ENCODE measurements at places on chromosomes 11 and 22.

DNA sequence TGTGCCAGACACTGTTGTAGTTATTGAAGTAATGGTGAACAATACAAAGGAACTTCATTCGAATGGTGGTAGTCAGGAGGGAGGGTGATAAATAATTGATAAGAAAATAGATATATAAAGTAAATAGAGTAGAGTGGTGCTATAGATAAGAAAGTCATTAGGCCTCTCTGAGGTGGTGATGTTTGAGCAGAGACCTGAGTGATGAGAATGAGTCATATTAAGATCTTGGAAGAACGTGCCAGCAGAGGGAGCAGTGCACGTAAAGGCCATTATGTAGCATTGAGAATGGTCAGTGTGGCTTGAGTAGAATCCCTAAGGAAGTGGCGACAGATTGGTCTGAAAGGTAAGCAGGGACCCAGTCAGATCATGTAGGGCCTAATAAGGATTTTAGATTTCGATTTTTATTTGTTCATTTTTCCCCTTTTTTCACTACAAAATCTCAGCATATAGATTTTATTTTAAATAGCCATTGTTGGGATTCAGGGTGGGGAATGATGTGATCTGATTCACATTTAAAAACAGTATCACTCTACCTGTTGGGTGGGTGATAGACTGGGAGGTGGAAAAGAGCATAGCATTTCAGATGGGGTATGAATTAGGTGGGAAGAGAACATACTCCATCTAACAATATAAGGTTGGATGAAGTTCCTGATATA lies 44.7 kb downstream of the CCDC90B start:
- DNase-seq: peak; percentile 69

GRCh38 chr22:19940536-19941364 lies 822 bp upstream of the COMT start:
- DNase-seq: no peak

GRCh38 chr22:47174671-47175112 lies 412.2 kb downstream of the TBC1D22A start:
- DNase-seq: no peak

GRCh38 chr11:23404225-23405160 lies 544.2 kb upstream of the CCDC179 start:
- DNase-seq: no peak

DNA sequence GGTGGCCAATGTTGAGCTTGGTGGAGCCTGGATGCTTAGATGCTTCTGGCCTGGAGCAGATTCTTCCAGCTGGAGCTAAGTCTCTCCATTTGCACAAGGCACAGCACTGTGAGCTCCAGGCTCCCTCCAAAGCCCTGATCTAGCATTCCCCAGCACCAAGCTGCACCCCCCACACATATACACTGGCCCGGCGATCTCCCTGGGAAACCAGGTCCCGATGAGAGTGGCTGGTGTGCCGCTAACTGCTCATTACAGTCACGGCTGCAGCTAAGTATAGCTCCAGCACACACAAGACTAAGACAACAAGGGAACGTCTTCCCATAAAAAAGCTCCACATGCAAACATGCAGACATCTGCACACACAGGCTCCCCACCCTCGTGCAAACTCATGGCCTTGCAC lies 17.6 kb downstream of the KCNC1 start:
- no peak for DNase-seq

DNA sequence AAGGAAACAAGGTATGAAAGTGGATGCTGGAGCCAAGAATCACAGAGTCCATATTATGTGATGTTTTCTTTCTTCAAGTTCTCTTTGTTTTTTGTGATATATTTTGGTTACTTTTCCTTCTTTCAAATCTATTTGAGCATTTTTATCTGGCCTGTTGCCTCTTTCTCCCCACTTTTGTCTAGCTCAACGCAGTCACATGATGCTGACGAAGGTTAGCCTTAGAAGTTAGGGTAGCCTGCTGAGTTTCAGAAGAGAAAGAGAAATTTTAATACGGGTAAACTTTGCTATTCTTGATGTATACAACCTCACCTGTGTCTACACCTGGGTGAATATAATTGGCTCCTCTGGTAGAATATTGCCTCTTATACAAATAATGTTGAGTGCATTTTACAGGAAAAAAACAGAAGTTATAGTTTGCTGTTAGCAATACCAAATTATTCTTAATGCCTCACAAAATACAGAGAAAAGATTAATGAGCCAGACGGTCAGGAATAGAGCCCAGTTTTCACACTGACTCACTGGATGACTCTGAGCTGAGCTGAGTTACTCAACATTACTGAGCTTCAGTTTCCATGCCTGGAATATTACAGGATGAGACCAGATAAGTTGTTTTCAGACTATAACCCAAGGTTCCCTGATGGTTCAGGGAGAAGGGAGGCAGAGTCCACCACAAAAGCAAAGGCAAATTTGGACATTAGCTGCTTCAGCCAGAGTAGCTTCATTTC lies 161.6 kb upstream of the BDNF start:
- DNase-seq: no peak

GRCh38 chr11:121626980-121627379 lies 174.2 kb upstream of the SORL1-AS1 start:
- no peak for DNase-seq

DNA sequence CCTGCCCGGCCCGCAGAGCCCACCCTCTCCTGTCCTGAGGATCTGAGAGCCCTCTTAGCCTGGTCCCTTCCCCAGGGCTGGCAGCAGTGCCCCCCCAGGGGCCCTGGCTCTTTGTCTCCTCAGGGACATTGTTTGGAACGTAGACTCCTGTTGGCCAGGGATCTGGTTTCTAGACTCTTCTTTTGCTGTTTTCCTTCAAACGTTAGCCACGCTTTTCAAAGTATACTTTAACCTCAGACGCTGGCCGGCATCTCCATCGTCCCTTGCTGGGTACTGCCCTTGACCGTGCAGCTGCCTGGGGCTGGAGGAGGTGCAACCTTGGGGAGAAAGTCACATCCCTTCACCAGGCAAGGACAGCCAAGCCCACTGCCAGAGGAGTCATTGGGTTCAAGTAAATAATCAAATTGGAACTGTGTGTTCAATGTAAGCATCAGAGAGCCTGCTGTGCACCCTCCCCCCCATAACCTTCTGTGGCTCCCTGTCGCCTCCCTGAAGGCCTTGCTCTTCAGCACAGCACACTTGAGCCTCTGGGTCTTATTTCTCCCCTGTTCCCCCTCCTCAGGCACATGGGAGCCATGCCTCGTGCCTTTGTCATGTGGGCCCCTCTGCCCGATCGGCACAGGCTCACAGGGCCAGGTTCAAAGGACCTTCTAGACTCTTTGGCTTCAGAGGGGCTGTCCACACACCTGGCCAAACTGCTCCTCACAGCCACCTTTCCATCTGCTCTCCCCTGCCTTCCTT lies 21.8 kb upstream of the WNT7B start:
- DNase-seq: no peak

GRCh38 chr11:8102965-8103364 lies 22.0 kb downstream of the TUB start:
- no peak for DNase-seq

DNA sequence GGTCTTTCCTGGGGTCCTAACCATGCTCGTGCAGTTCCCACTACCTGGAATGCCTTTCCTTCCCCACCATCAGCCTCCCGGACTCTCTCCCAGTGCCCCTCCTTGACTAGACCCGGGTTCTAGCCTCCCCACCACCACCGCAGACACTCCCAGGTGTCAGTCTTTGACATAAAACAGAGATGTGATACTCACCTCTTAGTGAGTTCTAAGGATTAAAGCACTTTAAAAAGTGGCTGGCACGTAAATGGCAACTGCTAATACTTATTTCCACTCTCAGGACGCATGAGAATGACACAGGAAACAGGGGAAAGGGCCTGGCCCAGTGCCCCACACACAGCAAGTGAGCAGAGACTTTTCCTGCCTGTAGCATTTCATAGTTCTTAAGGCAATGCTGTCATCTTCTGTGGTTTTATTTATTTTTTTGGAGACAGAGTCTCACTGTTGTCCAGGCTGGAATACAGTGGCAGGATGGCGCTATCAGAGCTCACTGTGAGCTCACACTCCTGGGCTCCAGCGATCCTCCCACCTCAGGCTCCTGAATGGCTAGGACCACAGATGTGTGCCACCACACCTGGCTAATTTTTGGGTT lies 1.9 kb upstream of the SLC25A45 start:
- no peak for DNase-seq

DNA sequence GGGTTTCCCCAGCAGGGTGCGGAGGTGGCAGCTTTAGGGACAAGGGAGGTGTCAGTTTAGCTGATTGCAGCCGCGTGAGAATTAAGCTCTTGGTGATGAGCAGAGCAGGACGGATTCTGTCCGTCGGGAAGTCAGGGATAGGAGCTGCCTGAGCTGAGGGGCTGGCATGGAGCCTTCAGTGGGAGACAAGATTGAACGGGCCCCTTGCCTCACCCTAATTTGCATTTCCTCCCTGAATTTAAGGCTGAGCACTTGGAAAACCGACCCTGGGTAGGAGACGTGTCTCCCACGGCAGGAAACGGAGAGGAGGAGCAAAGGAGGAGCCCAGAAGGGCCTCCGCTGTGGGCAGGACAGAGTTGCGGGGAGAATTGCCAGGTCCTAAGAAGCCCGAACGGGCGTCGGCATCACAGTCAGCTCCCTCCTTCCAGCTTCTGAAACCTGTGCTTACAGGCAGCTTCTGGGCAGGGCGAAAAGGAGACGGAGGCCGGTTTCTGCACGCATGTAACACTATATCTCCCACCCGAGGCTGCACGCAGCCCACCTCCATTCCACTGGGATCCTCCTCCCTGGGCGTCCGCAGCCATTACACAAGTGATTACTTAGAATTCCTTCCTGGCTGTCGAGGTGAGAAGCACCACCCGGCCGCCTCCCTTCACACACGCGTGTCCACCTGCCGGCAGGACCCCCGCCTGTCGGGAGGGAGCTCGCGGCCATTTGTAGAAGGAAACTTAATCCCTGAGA lies 345.8 kb downstream of the BRD1 start:
- DNase-seq: no peak

GRCh38 chr11:27673979-27674663 lies 26.1 kb downstream of the BDNF start:
- no peak for DNase-seq

DNA sequence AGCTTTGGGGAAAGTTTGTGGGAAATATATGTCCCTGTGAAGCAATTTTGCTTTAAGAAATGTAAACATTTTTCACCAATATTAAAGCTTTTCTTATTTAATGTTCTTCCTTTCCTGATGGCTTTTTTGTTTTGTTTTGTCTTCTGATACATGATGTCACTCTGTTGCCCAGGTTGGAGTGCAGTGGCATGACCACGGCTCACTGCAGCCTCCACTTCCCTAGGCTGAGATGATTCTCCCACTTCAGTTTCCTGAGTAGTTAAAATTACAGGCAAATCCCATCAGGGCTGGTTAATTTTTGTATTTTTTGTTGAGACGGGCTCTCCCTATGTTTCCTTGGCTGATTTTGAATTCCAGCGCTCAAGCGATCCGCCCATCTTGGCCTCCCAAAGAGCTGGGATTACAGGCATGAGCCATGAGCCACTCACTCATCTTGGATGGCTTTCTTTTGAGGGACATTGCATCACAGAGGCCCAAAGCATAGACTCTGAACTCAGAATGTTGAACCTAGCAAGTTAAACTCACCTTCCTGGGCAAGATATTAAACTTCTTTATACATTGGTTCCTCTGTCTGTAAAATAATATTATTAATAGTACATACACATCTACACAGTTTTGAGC lies 651 bp upstream of the CARD16 start:
- DNase-seq: no peak

DNA sequence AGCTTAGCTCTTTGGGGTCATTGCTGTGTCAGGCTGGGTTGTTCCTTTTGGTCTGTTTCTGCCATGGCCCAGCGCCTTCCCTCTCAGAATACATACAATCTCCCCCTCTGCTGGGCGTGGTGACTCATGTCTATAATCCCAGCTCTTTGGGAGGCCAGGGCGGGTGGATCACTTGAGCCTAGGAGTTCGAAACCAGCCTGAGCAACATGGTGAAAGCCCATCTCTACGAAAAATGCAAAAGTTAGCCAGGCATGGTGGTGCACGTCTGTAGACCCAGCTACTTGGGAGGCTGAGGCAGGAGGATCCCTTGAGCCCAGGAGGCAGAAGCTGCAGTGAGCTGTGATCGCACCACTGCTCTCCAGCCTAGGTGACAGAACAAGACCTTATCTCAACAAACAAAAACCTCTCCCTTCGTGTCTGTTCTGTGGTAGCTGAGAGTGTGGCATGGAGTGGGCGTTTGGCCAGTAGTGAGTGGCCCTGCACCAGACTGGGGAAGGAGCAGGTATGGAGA lies 46.7 kb upstream of the RAB1B start:
- DNase-seq: no peak

DNA sequence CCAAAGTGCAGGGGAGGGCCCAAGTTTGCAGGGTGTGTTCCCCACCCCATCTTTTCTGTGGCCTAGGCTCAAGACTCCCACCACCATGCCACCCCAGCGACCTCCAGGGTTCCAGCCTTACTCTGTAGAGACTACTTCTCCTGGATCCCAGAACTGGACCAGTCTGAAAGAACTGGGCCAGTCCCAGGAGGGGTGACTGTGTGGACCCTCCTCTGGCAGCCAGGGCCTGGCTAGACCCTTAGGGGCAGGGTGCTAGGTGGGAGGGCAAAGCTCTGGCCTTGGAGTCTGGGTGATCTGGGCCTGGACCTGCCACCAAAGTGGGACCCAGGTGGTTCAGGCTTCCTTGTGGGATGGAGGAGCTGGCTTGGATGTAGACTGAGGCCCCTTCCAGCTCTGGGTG lies 41.8 kb upstream of the ACCSL start:
- DNase-seq: no peak

- DNase-seq: no peak
These were observed 1053.8 kb upstream of the CNTN5 start for GRCh38 chr11:97966901-97967300.

DNA sequence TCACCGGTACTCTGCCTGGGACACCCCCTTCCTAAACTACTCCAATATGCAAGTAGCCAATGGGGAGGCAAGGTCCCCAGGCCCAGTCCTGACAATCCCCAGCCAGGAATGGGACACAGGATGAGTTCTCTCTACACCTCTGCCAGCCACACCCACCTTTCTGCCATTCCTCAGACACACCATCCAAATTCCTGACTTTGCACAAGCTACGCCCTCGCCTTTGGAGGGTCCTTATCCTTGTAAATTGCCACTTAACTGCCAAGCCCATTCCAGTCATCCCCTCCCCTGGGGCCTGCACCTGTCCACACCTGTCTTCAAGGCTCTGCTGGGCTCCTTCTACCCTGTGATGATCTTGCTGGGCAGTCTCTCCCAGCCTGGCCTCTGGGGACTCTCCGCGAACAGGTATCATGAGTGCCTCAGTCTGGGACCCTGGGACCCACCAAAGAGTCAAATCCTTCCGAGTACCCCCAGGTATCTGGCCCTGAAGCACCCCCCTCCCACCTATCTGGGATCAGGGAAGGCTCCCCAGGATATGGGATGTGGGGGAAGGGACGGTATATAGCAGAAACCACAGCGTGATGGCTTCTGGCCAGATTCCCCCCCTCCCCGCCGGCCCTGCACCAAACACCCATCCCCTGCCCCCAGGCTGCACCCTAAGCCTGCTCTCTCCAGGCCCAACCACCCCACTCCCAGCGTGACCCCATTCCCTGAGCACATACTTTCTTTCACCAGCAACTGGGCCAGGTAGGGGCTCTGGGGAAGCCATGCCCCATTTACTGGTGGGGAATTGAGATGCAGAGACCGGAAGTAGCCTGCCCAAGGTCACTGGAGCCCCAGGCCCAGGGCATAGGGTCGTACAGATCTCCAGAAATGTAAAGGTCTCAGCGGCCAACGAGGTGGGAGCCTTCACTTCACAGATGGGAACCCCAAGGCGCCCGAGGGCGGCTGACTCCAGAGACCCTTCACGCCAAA lies 806 bp downstream of the ARAP1 start:
- DNase-seq: no peak

- DNase-seq: no peak
These were observed 260.2 kb upstream of the NARS2 start for GRCh38 chr11:78834886-78835285.

All from HCT116 (cell line).